Activated CD4-positive, CD25-positive, alpha-beta regulatory T cell treated with anti-CD3 and anti-CD28 coated beads, Interleukin-2, amount 50 U/mL, for 16 hours (primary cell): ENCODE measurements at places on chromosomes 1 and 21.

- DNase-seq, result no peak
Measured at GRCh38 chr1:117561551-117561950, 44.3 kb upstream of the TENT5C start.

GRCh38 chr1:22814176-22815042 is 103.8 kb downstream of the EPHB2 start:
- DNase-seq, result no peak

- no peak for DNase-seq
Measured at GRCh38 chr1:222413436-222413835, 134.5 kb downstream of the HHIPL2 start.

DNA sequence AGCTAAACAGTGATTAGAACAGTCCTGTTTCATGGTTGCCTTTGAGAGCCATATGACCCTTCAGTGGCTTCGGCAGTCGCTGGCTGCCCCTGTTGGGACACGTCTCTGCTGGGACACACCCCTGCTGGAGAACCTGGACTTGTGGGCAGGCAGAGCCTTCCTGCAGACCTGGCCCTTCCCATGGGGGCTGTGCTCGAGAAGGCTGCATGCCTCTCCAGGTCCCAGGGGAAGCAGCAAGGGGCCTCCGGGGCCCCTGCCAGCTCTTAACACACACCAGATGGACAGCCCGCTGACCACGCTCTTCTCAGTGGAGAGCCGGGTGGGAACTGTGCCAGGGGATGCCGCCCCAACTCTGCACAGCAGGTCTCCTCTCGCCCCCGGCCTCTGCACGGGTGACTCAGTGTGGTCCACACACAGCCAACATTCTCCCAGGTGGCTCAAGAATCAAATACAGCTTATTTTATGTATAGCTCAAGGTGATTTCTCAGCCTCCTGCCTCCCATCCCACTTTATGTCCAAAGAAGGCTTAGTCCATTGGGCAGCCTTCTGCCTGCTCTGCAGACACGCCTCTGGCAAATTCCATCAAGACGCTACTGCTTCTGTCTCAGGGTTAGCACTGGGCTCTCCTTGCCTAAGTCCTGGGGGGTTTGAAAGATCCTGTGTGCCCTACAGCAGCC is 450.8 kb downstream of the KIF26B start:
- DNase-seq, result no peak

DNA sequence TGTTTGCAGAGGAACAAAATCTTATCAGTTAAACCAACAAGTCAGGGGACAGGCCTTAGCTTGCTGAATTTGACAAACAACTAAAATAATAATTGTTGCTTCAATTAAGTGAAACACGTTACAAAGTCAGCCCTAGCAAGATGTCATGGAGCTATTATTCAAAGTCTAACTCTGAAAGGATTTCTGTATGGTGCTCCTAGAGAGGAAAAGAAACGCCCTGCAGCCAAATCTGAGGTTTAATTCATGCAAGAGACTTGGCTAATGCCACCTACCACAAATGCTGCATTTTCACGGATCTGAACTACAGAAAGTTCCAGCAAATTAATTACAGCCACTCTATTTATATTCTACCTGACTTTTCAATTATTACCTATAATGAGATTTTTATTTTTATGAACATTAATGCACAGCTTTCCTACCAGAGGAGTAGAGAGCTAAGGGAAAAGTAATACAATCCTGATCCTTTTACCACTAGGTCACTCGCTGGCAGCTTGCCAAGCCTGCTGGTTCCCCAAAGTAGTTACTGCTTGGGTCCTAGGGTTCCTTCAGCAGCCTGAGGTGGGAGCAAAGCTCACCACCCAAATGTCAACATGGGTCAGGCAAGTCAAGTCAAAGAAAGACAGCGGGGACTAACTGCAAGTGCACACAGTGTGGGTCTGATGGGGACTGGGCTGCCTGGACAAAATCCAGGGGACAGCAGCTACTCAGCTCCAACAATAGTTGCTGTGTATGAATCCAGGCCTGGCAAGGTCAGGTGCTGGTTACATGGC is 8.5 kb downstream of the COLGALT2 start:
- DNase-seq, result no peak

DNA sequence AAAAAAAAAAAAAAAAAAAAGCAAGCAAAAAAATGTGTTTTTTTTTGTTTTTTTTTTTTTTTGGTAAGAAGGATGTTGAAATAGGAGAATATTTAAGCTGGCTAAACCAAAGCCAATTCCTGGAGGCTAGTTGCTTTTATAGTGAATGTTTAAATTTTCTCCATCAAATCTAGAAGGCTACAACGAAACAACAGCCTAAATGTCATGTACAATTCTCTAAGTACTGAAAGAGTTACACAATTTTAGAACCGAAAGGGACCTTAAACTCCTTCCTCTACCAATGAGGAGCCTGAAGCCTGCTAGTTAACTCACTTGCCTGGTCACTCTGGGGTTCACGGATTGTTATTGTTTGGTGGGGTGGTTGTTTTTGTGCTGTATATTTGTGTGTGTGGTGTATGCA is 3.5 kb downstream of the WLS start:
- no peak for DNase-seq

DNA sequence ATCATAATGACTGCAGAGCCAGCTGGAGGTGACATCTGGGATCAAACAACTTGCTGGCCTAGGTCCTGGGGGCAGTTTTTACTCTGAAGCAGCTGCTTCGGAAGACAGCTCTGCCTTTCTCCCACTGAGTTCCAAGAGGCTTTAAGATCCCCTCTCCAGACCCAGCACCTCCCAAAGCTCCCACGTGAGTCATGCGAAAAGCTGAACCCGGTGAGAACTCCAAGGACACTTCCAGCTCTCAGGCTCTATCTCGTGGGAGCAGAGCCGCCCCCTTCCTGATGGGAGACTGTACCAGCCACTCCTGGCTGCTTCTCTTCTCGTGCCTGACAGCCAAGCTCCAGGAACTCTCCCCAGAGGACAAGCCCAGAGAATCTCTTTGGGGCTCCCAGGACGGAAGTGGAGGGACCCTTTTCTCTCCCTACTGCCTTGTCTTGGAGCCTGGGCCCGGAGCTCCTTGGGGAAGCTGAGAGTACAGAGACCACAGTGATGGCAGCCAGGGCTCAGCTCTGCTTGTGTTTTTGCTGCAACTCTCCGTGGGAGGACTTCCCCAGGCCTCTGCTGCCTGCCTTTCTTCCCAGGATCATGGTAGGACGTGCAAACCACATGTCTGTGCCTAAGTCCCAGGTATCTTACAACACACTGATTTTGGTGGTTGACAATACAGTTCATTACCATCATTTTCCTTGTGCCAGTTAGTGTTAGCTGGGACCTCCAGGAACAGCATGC is 40.6 kb downstream of the STUM start:
- no peak for DNase-seq

GRCh38 chr1:228802386-228803220 is 67.3 kb downstream of the RHOU start:
- no peak for DNase-seq

GRCh38 chr1:211734359-211734758 is 58.9 kb upstream of the NEK2 start:
- DNase-seq, result no peak

DNA sequence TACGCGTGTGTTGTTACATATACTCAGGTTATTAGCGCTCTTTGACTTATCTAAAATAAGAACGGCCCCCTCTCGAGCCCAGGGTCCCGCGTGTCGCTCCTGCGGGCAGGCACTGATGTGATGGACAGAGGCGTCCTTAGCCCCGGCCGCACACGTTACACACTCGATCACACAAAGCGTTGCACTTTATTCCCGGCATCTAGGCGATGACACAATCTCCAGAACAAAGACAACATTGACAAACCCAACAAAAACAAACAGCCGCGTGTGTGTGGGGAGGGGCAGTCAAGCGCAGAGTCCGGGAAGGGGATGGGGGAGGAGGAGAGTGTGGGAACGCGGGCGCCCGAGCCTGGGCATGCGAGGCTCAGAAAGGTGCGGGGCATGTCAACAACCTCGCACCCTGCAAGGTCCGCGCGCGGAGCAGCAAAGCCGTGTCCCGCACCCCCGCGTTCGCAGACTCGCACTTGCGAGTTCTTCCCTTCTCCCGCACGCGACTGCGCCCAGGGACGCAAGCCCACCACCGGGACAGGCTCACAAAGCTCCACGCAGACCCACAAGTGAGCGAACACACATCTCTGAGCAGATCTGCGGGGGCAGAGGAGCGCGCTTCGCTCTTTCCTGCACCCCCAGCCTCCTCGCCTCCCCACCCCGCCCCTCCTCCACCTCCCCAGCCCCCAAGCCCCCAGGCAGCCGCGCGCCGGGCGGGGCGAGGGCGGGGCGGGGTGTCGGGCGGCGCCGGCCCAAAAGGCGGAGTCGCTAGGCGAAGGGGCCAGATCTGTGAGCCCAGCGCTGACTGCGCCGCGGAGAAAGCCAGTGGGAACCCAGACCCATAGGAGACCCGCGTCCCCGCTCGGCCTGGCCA is at the start of gene EFNA1:
TSS of gene EFNA1 (plus strand) at position 772 of the 862 bp plus-strand sequence. CDS start 102 bp downstream, outside the sequence.
- no peak for DNase-seq

GRCh38 chr1:198725090-198725489 is 86.2 kb downstream of the PTPRC start:
- DNase-seq, result no peak

GRCh38 chr21:36698385-36698980 is 432 bp upstream of the SIM2 start:
- no peak for DNase-seq

DNA sequence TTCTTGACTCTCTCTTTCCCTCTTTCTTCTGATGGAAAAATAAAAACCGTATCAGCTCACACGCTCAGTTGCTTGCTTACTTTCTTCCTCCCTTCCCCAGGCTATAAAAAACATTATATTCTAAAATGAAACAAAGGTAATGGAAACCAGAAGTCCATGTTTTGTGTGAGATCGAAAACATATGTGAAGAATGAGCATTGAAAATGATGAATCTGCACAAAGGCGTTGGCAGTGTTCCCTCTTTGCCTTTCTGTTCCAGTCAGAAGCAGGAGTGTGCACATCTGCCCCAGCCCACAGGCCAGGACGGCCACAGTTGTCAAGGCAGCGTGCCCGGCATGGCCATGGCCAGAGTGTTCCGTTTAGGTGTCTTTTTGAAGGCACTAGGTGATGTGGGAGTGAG is 185.3 kb upstream of the USP24 start:
- no peak for DNase-seq

DNA sequence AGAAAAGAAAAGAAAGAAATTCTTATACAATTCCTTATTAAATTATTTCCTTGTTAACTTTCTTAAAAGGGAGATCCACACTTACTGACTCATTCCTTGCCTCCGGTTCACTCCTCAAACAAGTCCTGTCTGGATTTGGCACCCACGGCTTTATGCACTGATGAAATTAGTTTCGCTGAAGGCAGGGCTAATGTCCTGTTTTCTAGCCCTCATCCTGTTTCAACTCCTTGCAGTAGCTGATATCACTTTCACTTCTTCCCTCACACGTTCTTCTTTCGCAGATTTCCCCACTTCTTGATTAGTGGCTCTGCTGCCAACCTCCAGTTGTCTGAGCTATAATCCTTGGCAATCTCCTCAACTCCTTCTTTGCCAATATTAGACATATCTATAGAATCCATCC is 215.2 kb downstream of the URB2 start:
- no peak for DNase-seq

DNA sequence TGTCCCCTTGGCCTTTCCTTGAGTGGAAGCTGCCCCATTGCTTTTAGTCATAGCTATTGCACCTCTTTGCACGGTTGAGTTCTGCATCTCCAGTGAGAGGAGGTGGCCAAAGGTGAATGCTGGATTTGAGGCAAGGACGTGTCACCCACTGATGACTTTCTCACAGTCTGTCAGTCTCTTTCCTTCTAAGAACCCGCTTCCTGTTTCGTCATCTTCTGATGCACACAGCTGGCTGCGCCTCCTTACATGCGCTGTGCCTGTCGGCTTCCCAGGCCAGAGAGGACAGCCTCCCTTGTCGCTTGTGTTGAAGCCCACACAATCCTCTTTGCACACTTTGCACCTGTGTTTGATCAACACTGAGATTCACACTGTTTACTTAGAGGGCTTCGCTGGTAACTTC is 41.8 kb upstream of the PWP2 start:
- peak; percentile 55 for DNase-seq

DNA sequence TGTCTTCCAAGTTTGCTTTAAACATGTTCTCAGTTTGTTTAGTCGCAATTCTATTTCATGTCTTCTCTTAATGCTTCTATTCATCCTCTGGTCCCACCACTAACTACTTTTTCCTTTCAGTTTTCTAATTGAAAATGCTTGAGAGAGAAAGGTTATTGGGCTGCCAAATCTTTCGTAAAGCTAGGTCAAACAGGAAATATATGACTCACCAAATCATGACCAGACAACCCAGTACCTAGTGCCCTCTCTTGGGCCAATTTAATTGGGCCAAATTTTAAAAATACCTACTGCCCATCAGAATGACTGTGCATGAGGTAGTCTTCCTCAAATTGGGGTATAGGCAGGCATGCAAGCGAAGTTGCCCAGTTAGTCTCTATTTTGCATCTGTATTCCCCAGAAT is 295.4 kb upstream of the PBX1 start:
- DNase-seq, result no peak

GRCh38 chr1:208028526-208028925 is 117.6 kb upstream of the CD34 start:
- no peak for DNase-seq

DNA sequence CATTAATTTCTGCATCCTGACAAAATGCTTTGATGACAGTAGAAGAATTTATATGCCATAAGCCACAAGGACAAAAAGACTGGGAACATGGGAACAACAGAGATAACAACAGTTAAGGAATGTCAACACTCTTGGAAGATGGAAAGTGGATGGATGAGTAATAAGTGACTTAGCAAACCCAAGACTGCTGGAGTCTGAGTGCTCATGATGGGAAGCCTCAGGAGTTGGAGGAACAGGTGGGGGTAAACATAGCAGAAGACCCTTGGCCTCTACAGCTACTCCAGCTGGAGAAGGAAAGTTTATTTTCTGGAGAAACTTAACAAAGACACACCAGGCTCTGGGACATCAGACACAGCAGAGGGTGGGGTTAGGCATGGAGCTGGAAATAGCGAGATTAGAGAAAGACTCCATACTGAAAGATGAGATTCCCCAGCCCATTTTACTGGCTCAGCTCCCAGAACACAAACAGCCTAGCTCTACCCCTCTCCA is 13.6 kb downstream of the G0S2 start:
- DNase-seq, result no peak
